ENCODE measurements at places on chromosomes 6 and 20.

DNA sequence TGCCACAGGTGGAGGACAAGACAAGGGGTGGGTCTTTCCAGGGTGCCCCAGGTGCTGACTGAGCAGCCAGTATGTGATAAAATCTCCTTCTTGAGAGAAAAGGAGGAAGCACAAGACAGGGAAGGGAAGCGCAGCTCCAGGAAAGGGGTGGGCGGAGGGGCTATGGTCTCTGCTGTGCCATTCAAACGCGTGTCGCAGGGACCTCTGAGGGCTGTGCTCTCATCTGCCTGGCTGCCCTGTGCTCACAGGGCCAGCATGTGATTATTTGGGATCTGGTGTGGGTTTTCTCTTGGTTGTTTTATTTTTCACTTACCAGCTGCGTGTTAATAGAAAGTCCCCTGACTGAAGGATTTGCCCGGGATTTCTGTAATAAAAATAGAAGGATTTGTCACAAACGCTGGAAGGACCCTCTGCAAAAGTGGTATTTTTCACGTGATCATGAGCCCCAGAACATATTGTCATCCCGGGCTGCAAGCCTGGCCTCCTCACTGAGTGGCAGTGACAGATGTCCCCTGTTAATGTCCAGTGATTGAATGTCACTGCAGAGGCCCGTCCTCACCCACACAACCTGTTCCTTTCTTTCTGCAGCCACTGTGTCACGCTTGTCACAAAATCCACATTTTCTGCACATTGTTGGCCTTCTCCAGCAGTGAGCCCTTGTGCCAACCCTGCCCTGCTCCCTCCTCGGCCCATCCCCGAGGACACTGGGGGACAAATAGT, 35.0 kb upstream of the VSX1 start:
- DNase-seq: no peak

GRCh38 chr6:108752733-108753590, 95.3 kb upstream of the ARMC2 start:
- DNase-seq: peak; percentile 41

- DNase-seq: no peak
Measured at GRCh38 chr6:140561701-140562100, 1187.3 kb upstream of the CITED2 start.

DNA sequence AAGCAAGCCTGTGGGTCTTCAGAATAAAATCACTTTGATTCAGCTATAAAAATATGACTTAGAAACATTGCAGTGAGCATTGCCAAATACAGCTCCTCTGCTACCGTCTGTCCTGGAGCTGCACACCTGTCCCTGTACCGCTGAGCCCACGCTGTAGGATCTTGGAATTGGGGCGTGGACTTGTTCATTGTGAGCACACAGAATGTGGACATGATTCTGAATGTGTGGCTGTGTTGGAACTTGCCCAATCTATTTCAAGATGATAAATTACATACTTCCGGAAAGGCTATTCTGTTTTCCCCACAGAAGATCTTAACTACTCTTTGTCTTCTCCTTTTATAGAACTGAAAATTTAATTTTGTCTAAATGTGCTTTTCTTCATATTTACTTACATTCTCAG, 107.3 kb downstream of the UST start:
- DNase-seq: no peak

GRCh38 chr6:64335195-64335594, 699.6 kb downstream of the PHF3 start:
- no peak for DNase-seq

GRCh38 chr6:72784071-72784470, 162.2 kb downstream of the KCNQ5 start:
- DNase-seq: no peak

DNA sequence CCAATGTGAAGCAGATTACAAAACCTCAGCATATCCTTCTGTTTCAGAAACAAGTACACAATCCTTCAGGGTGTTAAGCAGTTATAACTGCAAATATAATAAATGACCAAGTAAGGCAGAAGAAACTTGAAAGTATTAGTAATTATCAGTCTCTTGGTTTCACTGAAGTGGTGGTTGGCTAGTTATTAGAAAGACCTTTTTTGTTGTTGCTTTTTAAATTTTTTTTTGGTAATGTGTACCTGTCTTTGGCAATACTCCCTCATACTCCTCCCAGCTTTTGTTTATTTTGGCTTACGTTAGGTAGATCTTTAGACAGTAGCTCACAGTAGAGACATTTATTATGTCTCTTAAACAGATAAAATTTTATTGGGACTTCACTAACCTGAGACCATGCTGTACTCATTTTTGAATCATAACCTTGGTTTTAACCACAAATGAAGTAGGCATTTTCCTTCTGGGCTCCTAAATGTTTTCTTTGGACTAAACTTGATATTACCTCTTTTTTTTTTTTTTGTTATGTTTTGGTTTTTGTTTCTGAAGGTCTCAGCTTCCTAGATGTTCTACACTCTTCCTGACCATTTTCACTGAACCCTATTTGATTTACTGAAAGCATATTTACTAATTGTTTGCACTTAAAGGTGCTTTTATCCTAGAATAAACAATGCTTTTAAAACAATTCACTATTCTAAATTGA, 6.4 kb downstream of the CD2AP start:
- DNase-seq: no peak

DNA sequence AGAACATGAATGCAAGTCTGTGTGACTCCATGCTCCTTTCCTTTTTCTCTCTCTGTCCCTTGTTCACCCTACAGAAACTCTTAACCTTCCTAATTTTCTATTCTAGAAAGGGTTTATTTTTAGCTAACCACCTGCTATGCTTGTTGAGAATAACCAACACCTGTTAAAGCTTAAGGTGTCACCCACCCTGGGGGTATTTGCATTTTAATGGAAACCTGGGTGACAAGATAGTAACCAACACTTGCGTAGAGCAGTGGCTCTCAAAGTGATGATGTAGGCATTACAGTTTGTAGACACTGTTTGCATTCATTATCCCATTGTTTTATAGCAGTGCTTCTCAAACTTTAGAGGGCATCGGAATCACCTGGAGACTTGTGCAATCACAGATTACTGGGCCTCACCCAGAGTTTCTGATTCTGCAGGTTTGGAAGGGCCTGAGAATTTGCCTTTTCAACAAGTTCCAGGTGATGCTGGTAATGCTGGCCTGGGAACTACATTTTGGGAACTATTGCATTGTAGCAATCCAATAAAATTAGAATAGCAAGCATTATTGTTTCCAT, 114.4 kb upstream of the ARMC2 start:
- no peak for DNase-seq

DNA sequence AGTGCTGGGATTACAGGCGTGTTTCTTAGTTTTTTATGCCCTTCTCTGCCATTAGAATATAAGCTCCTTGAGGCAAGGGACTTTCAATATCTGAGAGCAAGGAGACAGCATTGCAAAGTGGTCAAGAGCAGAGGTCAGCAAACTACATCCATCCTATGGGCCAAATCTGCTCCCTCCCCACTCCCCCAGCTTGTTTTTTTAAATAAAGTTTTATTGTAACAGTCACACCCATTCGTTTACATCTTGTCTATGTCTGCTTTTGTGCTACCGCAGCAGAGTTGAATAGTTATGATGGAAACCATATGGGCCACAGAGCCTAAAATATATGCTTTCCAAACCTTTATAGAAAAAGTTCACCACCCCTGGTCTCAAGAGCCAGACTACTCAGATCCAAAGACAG, 227.9 kb downstream of the EYA2 start:
- DNase-seq: no peak

DNA sequence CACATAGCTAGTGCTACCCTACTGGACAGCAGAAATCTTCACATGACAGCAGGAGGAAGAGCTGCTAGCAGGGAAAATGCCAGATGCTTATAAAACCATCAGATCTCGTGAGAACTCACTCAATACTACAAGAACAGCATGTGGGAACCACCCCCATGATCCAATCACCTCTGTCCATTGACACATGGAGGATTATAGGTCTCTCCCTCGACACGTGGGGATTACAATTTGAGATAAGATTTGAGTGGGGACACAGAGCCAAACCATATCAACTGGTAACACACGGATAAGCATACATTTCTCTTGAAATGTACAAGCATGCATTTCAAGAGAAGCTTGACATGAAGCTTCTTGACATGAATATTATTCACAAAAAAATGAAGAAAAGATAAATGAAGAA, 64.1 kb downstream of the MMS22L start:
- DNase-seq: no peak

DNA sequence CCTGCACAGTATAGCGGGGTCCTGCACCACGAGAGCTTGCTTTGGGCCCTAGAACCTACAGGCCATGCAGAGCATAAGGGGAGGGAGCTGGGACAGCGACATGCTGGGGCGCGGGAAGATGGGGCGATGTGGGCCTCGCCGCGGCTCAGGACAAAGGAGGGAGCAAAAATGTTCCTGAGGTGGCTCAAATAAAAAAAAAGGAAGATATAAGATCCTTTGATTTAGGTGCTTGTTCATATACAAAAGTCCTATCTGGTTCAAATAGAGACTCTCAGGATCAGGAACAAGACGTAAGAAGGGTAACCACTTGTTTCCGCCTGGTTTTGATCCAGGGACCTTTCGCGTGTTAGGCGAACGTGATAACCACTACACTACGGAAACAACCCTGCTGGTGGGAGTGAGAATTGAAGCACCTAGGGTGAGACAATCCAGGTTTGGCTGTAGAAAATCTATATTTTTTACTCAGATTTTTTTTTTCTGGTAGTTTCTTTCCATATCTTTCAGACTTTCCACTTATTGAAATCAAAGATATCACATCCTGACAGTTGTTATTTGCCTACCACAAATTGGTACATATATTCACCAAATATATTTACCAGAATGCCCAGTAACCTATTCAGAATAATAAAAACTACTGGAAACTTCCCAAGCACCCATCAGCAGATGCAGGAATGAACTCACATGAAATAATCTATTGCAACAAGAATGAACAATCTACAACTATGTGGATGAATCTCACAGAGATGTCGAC, 177.9 kb upstream of the ZNF184 start:
- no peak for DNase-seq

- no peak for DNase-seq
Measured at GRCh38 chr6:147675281-147675680, 166.8 kb downstream of the SAMD5 start.

DNA sequence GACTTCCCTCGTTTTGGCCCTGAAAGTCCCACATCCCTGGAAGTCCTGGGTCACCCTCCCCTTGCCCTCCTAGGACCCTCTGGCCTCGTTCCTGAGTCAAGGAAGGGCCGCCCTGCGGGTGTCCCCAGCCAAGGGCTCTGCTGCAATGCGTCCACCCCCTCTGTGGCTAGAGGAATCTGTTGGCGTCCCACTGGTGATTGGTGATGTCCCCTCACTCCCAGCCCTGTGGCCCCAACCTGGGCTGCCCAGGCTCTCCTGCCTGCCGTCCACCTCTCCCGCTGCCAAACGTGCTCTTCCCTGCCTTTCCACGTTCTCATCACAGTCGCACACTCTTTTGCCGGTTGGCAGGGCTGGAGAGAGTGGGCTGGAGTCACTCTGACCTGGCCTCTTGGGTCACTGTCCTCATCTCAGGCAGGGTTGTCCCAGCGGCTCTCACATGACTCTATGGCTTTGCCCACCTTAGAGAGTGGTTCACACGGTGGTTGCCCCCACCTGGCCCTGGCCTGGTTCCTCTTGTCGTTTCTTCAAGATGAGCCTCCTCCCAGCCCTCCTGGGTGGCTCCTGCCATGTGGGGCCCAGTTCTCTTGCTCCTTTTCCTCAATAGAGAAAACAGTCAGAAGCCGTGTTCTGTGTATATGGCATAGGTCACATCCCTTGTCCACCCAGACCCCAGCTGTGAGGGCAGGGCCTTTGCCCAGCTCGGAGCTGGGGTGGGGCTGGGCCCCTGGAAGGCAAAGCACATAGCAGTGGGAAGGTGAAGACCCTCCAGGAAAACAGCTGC, 100.9 kb downstream of the TMEM242 start:
- peak; percentile 41 for DNase-seq

DNA sequence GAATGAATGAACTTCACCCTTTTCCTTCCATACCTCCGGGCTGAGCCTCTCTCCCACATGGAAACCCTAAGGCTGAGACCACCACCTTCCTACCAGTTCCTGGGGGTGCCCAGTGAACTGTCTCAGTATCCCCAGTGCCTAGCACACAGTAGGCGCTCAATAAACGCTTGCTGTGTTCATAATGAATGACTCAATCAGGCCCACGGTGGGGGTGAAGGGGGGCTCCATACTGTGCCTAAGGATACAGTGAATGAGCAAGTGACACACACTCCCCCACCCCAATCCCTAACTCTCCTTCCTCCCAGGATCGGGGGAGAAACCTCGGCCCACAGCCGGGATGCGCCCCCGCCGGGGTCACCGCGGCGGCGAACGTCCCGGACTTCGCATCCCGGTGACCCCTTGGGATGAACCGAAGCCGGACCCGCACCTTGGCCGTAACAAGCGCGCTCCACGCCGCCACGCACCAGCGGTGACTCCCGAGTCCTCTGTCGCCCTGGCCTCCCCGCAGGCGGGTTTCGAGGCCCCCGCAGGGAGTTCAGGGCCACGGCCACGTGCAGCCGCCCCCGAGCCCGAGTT, 592 bp downstream of the KCNG1 start:
- no peak for DNase-seq

- no peak for DNase-seq
Measured at GRCh38 chr6:56444855-56445254, 197.5 kb upstream of the COL21A1 start.

- DNase-seq: no peak
Measured at GRCh38 chr6:130190701-130191690, 31.8 kb downstream of the SAMD3 start.

DNA sequence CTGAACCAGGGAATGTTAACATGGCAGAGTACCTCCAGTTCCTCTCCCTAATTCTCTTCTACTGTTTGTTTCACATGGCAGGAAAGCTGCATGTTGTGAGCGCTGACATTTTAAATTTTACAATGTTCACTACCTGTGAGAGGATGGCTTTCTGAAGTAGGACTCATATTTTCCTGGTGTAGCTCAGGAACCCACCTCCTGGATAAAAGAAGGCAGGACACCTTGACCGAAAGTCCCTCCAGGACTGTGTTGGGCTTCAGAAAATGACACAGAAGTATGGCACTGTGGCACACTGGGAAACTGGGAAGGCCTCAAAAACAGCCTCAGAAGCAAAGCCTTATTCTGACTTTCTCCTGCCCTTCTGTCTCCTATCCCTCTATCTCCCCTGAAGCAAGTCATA, 33.3 kb downstream of the PTPRK start:
- DNase-seq: no peak

- no peak for DNase-seq
Measured at GRCh38 chr6:20317430-20317829, 84.2 kb upstream of the E2F3 start.

DNA sequence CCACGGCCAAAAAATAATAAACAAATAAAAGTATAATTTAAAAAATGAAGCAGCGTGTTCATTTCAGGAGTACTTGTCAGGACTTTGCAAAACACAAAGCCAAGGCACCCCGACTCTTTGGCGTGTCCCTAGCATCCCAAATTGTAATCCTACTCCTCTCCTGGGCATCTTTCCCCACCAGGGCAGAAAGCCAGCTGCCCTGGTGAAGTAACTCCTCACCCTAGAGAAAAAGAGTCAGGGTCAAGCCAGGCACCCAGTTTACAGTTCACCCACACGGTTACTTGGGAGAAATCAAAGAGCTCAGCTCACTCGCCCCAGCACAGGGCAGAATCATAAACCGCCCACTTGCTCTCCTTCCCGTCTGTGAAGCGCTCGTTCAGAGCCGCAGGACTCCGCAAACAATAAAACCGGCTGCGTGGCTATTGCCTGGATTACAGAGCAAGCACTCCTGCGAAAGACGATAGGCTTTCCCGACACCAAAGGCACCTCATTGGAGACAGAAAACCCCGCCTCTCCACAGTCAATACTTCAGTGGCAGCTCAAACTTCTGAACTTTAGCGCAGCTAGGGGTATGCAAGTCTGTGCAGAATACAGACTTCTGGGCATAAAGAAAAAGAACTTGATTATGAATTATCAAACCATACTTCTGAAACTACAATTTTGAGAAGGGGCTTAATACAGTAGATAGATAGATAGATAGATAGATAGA, 73.0 kb upstream of the NHSL1 start:
- DNase-seq: peak; percentile 84

Data from left lobe of liver (tissue), 2 donors.